Stimulated activated CD8-positive, alpha-beta memory T cell treated with anti-CD3 and anti-CD28 coated beads, Interleukin-4, amount 100 ng/mL, for 48 hours (primary cell): ENCODE measurements at places on chromosomes 3 and 15.

- DNase-seq = no peak
Observed at GRCh38 chr15:77982127-77982490, 95.4 kb downstream of the TBC1D2B start.

DNA sequence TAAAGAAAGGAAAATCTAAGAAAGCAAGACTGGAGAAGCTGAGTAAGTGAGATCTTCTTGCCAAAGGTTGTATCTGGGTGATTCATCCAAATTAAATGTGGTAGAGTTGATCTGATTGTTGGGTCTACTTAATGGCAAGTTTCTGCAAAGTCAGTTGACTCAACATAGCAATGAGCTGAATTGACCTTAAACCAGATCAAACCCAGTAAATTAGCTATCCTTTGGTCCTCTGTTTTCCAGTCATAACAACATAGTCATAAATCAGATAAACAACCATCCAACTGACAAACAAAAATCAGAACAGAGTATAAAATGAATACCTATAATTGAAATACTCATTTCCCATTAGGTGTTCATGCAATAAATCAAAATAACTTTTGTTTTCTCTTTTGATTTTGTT is 142.6 kb upstream of the CFAP20DC start:
- no peak for DNase-seq

- no peak for DNase-seq
Observed at GRCh38 chr3:31369637-31370379, 162.9 kb upstream of the STT3B start.

GRCh38 chr3:82815417-82816058 is 1054.1 kb upstream of the GBE1 start:
- no peak for DNase-seq

DNA sequence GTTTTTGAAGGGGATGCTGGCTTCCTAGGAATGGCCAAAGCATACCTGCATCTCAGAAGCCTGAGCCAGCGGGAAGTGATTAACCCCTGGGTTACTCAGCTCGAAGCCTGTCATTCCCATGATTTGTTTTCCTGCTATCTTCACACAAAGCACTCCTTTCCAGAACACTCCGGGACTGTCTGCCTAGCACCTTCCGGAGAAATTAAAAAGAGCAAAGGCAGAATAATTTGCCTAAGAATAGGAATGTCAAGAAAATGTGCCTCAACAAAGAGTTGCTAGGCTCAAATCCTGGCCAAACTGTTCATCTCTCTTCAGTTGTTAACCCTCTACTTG is 34.1 kb downstream of the TPM1 start:
- no peak for DNase-seq

GRCh38 chr3:139945386-139945785 is 10.4 kb downstream of the CLSTN2 start:
- no peak for DNase-seq

- DNase-seq = no peak
Observed at GRCh38 chr15:91186904-91187656, 87.0 kb downstream of the SV2B start.

- no peak for DNase-seq
Observed at GRCh38 chr15:90394748-90395442, 6.9 kb downstream of the IQGAP1 start.

DNA sequence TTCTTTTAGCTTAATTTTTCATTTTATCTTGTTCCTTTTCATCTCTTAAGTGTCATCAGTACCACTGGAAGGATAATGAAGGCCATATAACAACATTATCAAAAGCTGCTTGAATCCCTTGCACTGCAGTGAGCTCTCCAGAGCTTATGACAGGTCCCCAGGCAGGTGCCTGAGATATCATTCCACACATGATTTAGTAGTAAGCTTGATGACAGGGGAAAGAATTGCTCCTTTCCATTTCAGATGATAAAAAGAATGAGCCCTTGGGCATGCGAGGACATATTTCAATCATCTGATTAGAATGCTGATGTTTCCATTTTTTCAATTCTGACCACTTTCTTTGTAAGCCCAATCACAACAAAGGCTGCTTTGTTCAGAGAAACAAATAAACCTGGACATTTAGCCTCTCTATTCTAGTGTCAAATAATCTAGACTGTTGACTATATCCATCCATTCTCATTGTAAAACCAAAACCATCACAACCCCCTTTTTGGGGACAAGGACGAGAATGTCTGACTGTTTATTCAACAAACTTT is 567.8 kb downstream of the IGSF11 start:
- DNase-seq = no peak

GRCh38 chr3:149808209-149808829 is 4.7 kb upstream of the RNF13 start:
- peak; percentile 64 for DNase-seq

DNA sequence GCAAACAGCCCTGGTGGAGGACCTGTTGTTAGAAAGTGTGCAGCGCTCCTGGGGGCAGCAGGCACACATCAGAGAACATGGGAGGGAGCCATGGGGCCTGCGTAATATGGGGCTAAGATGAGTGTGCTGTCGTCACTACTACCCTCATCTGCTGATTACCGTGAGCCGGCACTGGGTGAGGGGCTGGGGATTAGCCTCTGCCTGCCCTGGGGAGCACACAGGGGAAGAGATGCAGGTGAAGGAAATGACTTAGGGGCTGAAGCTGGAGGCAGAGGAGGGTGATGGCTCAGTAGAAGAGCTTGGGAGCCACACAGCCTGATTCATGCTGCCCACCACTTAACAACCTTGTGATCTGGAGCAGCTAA is 33.6 kb upstream of the LINGO1 start:
- no peak for DNase-seq

DNA sequence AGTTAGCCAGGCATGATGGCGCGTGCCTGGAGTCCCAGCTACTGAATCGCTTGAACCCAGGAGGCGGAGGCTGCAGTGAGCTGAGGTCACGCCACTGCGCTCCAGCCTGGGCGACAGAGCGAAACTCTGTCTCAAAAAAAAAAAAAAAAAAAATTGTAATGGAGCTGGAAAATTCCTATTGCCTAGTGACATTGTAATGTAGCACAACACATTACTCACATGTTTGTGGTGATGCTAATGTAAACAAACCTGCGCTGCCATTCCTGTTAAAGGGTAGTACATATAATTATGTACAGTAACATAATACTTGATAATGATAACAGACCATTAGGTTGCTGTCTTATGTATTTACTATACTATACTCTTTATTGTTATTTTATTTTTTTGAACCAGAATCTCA is 39.1 kb downstream of the KNL1 start:
- no peak for DNase-seq

DNA sequence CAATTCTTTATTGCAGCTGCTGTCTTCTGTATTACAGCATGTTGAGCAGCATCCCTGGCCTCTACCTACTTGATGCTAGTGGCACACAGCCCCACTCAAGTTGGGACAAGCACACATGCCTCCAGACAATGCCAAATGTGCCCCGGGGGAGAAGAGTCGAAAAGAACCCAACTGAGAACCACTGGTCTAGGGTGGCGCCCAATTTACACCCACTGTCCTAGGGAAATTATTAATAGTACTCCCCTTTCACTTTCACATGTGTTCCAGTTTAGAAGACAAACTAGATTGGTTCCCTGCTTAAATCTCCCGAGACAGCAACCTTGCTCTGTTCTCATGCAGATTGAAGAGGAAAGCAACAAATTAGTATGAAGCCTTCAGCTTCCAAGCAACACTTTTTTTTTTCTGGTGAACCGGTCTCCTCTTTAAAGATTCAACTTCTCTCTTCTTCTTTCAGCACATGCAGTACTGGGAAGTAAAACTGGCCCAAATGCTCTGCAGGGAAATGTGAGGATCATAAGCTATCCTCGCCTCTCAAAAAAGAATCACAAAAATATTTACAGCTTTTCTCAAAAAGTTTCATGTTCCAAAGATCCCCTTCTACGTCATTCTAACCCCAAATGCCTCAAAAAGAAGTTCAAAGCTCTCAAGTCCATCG is 823.9 kb upstream of the CFAP20DC start:
- DNase-seq = no peak

DNA sequence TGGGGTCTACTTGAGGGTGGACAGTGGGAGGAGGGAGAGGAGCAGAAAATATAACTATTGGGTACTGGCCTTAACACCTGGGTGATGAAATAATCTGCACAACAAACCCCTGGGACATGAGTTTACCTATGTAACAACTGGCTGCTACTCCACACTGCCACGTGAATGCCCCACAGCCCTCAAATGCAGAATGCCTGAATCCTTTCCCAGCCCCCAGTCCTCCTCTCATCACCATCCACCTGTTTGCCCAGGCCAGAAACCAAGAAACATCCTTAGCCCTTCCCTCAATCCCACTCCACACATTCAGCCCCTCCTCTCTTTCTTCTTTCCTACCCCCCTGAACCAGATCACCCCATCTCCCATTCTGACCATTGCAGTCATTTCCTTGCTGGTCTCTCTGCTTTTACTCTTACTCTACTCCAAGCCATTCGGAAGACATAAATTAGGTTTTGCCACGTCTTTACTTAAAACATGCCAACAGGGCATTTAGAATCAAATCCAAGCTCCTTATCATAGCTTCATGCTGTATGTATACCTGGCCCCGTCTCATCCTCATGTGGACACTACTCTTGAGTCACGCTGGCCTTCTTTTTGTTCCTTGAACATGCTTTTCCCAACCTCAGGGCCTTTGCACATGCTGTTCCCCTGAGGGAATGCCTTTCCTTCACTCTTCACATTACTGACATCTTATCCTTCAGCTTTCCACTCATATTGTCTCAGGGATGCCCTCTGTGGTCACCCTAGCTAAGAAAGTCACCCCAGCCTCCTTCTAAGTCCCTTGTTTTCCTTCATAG is 137.5 kb upstream of the ABHD17C start:
- no peak for DNase-seq

DNA sequence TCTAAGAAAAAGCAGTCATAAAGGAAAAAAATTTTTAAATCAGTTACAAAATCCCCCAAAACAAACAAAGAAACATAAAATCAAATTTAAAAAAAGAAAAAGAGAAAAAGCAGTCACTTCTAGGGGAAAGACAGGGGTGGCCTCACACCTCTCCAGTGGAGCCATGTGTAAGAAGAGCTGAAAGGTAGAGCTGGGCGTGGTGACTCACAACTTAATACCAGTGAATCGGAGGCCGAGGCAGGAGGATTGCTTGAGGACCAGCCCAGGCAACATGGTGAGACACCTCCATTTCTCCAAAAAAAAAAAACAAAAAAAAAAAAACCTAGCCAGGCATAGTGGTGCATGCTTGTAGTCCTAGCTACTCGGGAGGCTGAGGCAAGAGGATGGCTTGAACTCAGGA is 14.7 kb downstream of the MESD start:
- peak; percentile 34 for DNase-seq

GRCh38 chr3:48268936-48269561 is 28.1 kb downstream of the ZNF589 start:
- DNase-seq = peak; percentile 83

- DNase-seq = peak; percentile 78
Observed at GRCh38 chr15:66603301-66604179, 37.7 kb upstream of the LCTL start.

DNA sequence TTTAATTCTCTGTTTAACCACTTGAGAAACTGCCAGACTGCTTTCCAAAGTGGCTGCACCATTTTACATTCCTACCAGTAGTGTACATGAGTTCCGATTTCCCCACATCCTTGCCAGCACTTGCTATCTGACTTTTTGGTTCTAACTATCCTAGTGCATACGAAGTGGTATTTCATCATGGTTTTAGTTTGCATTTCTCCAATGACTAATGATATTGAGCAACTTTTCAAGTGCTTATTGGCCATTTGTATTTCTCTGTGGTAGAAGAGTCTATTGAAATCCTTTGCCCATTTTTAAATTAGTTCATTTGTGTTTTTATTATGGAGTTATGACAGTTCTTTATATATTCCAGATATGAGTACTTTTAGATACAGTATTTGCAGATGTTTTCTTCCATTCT is 247.8 kb downstream of the GABRB3 start:
- DNase-seq = no peak

GRCh38 chr3:144650380-144650779 is 678.8 kb downstream of the DIPK2A start:
- no peak for DNase-seq

GRCh38 chr15:80549654-80550053 is 145.5 kb upstream of the ABHD17C start:
- no peak for DNase-seq

DNA sequence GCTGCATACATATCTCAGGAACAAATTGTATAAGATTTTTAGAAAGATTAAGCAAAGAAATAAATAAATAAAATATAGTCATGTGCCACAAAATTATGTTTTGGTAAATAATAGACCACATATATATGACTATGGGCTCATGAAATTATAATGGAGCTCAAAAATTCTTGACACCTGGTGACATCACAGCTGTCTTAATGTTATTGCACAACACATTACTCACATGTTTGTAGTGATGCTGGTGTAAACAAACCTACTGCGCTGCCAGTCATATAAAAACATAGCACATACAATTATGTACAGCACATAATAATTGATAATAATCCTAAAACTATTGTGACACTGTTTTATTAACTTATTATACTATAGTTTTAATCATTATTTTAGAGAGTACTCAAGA is 1159.1 kb downstream of the SI start:
- DNase-seq = no peak

DNA sequence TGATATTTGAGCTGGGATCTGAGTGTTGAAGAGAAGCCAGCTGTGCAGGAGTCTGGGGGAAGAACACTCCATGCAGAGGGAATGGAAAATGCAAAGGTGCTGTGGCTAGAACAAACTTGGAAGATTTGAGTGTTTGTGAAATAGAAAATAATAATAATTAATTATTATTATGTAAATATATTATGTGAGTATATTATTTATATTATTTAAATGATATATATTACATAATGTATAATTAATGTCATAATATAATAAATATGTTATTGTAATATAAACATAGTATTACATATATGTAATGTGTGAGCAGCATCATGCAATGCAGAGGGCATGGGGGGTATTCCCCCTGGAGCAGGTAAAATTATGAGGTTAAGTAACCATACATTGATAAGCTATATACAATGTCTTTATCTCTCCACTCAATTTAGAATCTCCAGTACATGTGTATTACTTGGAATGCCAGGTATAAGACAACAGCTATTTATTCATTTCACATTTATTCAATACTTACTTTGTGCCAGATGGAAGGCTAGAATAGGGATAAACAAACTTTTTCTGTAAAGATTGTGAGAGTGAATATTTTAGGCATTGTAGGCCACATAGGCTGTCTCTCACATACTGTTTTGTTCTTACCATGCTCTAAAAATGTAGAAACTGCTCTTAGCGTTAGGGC is 218.6 kb downstream of the MTHFS start:
- DNase-seq = no peak

DNA sequence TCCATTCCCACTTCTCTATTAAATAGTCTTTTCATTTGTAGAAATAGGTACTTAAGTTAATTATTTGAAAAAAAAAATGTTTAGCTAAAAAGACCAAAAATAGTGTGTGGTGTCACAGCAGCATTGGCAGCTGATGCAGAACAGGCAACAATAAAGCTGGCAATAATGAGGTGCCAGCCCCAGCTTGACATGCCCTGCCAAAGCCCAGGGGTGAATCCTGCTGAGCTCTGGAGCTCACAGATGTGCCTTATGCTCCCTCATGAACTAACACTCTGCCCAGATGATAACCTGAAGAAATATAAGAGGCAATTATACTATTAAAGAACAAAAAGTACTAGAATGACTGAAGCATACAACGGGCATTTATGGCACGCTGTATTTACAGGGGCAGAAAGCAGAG is 63.8 kb downstream of the IGSF11 start:
- DNase-seq = no peak

GRCh38 chr3:74469713-74470112 is 144.7 kb downstream of the CNTN3 start:
- DNase-seq = no peak
